ENCODE measurements at places on chromosomes 1 and 21. TPM values are rescaled to one million over a fixed set of nuclear protein-coding genes. Genes with fewer than 3 reads are reported as not detected.

Gene DOCK7
- total RNA-seq = 37.3 TPM

Gene GPR3
- 1.3 TPM for total RNA-seq

- no peak for DNase-seq
Observed at GRCh38 chr1:33624261-33624990, 152.0 kb downstream of the ZSCAN20 start.

DNA sequence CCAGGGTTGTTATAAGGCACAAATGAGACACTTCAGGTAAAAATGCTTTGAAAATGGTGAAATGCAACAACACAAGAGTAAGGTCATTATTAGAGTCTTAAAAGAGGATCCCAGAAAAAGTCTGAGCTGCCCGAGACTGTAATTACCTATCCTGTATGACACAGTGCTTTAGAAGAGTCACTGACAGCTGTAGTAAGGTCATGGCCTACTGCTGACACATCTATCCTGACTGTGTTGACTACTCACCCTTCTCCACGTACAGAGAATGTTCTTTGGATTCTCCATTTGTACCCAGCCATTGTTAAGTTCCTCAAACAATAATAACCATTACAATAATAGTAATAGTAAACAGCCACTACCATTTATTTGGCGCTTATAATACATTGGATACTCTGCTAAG, 104.4 kb downstream of the CACHD1 start:
- no peak for DNase-seq

DNA sequence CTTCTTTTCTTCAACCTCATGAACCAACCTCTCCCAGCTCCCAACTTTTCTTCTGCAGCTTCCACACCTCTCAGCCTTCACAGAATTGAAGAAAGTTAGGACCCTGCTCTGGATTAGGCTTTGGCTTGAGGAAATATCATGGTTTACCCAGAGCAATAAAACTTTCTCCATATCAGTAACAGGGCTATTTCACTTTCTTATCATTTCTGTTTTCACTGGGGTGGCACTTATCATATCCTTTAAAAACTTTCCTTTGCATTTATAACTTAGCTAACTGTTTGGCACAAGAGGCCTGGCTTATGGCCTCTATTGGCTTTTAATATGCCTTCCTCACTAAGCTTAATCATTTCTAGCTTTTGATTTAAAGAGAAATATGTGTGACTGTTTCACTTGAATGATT, 9.4 kb upstream of the FAM3B start:
- no peak for DNase-seq

Data from Calu3 (cell line).